ENCODE measurements at places on chromosomes 11 and 22. TPM values are rescaled to one million over a fixed set of nuclear protein-coding genes. Genes with fewer than 3 reads are reported as not detected.

The EXPH5 gene
- 5.4 TPM for total RNA-seq

The ALDH3B1 gene
- total RNA-seq, result 137 TPM

DNA sequence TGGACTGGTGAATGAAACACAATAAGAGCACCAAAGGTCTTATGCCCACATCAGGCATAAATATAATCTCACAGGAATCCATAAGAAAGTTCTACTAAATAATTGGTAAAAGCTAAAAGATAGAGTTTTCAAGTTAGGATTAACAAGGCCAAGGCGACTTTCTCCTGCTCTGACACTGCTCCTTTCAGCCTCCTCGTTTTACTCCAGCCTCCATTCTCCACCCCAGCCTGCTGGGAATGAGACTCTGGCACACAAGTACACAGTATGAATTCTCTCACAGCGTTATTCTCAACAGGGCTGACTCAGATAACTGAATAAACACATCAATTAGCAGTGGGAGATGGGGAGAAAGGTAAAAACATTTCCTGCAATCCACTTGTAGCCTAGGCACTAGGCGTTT lies 94.9 kb downstream of the APOL5 start:
- DNase-seq, result no peak
- H3K36me3 ChIP-seq, result no peaks in the 10 kb centered on the region
- no peak overlapping the region for H3K27ac ChIP-seq
- no peak overlapping the region for H3K4me3 ChIP-seq
- no peaks in the 10 kb centered on the region for H3K27me3 ChIP-seq

DNA sequence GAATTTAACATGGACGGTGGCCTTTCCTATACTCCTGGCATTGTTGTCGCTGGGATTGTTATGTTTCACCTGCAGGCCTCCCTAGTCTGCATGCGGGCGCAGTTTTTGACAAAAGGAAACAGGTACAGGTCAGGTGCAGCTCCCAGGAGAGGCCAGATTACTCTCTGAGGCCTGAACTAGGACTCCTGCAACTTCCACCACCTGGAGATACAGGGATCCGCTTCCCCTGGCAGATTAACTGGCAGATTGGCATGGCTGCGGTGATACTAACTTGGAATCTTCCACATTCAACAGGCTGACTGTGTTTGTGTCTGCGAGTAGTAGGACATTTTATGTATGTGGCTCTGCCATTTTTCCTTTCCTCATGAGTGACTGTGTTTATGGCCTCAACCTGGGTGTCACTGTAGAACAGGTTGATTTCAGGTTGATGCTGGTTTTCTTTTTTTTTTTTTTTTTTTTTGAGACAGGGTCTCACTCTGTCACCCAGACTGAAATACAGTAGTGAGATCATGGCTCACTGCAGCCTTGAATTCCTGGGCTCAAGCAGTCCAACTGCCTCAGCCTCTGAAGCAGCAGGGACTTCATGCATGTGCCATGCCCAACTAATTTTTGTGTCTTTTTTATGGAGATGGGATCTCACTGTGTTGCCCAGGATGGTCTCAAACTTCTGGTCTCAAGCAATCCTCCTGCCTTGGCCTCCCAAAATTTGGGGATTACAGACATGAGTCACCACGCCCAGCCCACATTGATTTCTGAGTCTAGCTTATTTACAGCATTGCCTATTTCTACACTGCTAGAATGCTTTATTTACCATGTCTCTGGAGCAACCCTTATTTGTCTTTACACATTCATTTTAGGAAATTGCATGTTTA lies 1.7 kb upstream of the USP28 start:
- no peak overlapping the region for H3K27ac ChIP-seq
- no peak for DNase-seq
- no peaks in the 10 kb centered on the region for H3K27me3 ChIP-seq
- H3K4me1 ChIP-seq, result no peaks in the 10 kb centered on the region
- H3K36me3 ChIP-seq, result no peaks in the 10 kb centered on the region
- H3K4me3 ChIP-seq, result no peak overlapping the region

- H3K27me3 ChIP-seq, result no peaks in the 10 kb centered on the region
- no peaks in the 10 kb centered on the region for H3K4me1 ChIP-seq
- no peaks in the 10 kb centered on the region for H3K36me3 ChIP-seq
- no peak for DNase-seq
Observed at GRCh38 chr22:37474447-37475090, 11.6 kb downstream of the MFNG start.

DNA sequence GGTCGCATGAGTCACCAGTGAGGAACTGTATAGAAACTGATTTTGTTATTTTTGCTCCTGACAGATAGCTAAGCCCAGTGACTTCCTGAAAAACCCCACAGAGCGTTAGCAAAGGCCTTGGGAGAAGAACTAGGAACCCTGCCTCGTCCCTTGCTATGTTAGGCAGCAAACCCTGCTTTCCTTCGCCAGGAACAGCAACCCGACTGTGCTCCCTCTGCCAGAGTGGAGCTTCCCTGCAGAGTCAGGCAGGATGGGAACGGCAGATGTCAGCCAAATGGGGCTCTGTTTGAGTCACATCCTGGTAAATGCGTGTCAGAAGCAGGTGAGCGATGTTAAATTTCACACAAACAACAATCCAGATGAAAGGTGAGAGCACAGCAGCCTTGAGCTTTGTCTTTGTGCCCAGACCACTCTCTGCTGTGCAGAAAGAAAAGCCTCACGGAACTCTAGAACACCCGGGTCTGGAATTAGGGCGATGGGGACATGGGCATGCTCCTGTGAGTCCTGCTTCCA lies 186.6 kb downstream of the ADAMTS15 start:
- no peak for DNase-seq
- H3K4me1 ChIP-seq, result no peaks in the 10 kb centered on the region
- no peak overlapping the region for H3K27ac ChIP-seq

- no peak overlapping the region for H3K27ac ChIP-seq
- H3K27me3 ChIP-seq, result no peaks in the 10 kb centered on the region
- no peaks in the 10 kb centered on the region for H3K36me3 ChIP-seq
- no peak overlapping the region for H3K4me3 ChIP-seq
- H3K4me1 ChIP-seq, result peaks cover 28% of the 10 kb centered on the region
Observed at GRCh38 chr11:64713781-64714363, 9.1 kb downstream of the NRXN2 start.
